GM04504 (cell line): ENCODE measurements at places on chromosomes 4 and X.

GRCh38 chrX:8183346-8183745 is 12.3 kb upstream of the VCX2 start:
- DNase-seq = no peak

- no peak for DNase-seq
Observed at GRCh38 chr4:152374153-152374552, 161.7 kb downstream of the FBXW7 start.

DNA sequence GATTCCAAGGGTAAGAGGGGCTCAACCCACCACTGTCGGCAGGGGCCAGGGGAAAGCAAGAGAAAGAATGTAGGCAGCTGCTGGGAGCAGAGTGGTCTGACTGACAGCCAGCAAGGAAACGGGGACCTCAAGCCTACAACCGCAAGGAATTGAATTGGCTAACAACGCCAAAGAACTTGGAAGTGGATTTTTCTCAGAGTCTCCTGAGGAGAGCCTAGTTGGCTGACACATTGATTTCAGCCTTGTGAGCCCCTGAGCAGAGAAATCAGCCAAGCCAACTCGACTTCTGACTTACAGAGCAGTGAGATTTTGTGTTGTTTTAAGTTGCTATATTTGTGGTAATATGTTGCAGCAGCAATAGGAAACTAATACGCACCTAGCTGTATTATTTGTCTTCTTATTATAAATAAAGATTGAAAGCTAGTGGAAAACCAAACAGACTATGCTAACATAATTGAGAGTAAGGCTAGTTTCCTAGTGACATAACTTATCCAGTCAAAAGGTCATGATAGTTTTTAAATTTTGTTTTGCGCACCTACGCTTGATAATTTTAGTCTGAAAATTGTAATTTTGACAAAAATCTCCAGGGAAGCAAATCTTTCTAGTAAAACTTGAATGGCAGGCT is 145.8 kb upstream of the HCCS start:
- no peak for DNase-seq

- peak; percentile 31 for DNase-seq
Observed at GRCh38 chrX:19544693-19545305, 29.5 kb upstream of the MAP3K15 start.

DNA sequence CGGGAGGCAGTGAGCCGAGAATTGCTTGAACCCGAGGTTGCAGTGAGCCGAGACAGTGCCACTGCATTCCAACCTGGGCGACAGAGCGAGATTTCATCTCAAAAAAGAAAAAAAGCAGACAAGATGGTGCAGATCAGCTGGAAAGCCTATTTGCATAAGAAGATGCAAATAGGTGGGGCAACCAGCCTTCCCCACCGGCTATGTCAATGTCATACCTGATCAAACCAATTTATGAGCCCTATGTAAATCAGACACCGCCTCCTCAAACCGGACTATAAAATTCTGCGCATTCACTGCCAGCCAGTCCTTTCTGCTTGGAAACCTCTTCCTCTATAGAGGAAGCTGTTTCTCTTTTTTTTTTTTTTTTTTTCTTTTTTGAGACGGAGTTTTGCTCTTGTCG is 64.5 kb upstream of the CHRNA9 start:
- DNase-seq = no peak
